ENCODE measurements at places on chromosomes 1 and 21.

GRCh38 chr1:178581351-178582303 lies 68.7 kb downstream of the TEX35 start:
- DNase-seq: peak; percentile 48
- no peaks in the 10 kb centered on the region for H3K27me3 ChIP-seq
- peaks cover 65% of the 10 kb centered on the region for H3K4me1 ChIP-seq

- H3K27ac ChIP-seq: no peak overlapping the region
- H3K4me1 ChIP-seq: no peaks in the 10 kb centered on the region
- no peak overlapping the region for H3K4me3 ChIP-seq
- no peaks in the 10 kb centered on the region for H3K27me3 ChIP-seq
- DNase-seq: no peak
These were observed 192.2 kb downstream of the FASLG start for GRCh38 chr1:172851077-172851476.

DNA sequence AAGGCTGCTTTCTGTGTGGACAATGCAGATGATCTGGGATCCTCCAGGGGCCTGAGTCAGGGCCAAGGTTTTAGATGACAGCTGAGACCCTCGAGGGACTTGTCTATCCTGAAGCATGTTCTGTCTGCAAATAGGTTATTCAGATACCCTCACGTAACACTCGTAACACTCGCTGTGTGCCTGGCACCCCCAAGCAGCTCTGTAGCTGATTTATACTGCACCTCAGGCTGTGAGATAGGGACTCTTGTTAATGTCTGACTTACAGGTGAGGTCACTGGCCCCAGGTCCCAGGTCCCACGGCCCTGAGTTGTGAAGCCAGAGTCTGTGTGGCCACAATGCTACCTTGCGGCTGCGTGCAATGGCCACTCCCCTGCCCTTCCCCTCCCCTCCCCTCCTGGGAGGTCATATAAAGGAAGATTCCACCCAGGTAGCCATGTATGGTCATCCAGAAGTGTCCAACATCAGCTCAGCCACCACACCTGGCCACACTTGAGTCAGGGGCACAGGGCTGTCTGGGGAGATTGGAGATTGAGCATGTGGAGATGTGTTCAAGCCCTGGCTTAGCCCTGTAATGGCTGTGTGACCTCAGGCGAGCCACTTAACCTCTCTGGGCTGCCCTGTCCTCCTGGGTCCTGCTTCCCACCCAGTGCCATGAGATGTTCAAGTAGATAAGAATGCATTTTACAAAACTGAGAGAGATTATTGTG lies 687.7 kb downstream of the MATN1 start:
- peaks cover 13% of the 10 kb centered on the region for H3K27me3 ChIP-seq
- H3K4me3 ChIP-seq: no peak overlapping the region
- no peak for DNase-seq
- H3K36me3 ChIP-seq: peaks cover 2% of the 10 kb centered on the region

- no peaks in the 10 kb centered on the region for H3K36me3 ChIP-seq
- H3K27ac ChIP-seq: no peak overlapping the region
- DNase-seq: no peak
- H3K4me1 ChIP-seq: no peaks in the 10 kb centered on the region
- peaks cover 10% of the 10 kb centered on the region for H3K27me3 ChIP-seq
These were observed 669.3 kb downstream of the MATN1 start for GRCh38 chr1:30054126-30054525.

DNA sequence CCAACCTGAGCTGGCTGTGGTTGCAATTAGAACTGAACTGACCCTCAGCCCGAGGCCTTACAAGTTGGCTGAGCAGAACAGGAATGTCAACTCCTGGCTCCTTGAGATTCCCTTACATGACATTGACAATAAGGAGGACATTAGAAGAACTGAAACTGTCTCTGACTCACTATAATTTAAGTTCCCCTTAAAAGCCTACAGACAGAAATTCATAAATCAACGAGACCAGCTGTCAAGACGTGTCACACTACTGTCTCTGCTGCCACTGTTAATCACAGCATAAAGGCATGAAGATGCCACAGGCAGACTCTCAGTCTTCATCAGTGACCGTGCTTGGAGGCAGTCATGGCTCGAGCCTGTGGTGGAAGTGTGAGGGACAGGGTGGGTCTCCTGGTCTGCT lies 168.8 kb downstream of the GABPA start:
- peak overlapping the region; percentile 37 for H3K4me3 ChIP-seq
- no peaks in the 10 kb centered on the region for H3K27me3 ChIP-seq
- peaks cover 3% of the 10 kb centered on the region for H3K4me1 ChIP-seq
- DNase-seq: peak; percentile 13
- peak overlapping the region; percentile 82 for H3K27ac ChIP-seq
- H3K36me3 ChIP-seq: peaks cover 4% of the 10 kb centered on the region
